ENCODE measurements at places on chromosomes 12 and 14.

DNA sequence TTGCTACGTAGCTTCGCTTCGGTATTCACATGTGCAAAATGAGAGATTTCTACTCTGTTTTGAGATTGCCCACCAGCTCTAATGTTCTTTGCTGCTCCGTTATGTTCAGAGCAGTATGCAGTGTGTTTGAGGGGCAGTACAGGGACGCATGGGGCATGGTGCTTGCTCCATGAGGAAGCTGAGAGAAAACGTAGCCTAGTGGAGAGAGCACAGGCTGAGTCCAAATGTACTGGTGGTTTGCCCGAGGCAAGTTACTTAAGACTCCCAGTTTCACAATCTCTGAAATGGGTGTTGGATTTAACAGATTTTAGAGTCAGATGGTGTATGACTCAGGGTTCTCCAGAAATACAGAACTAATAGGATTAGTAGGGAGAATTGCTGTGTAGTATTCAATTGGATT lies 310.5 kb downstream of the ETNK1 start:
- no peak for DNase-seq

- DNase-seq: peak; percentile 99
These were observed 51.2 kb downstream of the SMIM41 start for GRCh38 chr12:52130711-52131110.

DNA sequence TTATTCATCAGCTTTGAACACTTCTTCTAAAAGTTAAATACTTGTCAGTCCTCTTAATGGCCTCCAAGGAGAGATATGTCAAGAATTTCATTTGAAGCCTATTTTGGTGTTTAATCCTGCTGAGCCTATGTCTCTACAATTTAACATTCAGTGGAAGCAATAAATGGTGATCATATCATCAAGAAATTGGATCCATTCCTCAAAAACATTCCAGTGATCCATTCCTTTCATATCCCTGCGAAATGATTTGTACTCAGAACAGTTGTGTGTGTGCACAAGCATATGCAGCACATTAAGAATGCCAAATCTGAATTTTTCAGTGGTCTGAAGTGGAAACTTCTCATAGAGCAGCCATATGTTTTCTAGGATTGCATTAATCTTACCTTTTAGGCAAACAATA lies 373.7 kb upstream of the SYT1 start:
- DNase-seq: no peak

DNA sequence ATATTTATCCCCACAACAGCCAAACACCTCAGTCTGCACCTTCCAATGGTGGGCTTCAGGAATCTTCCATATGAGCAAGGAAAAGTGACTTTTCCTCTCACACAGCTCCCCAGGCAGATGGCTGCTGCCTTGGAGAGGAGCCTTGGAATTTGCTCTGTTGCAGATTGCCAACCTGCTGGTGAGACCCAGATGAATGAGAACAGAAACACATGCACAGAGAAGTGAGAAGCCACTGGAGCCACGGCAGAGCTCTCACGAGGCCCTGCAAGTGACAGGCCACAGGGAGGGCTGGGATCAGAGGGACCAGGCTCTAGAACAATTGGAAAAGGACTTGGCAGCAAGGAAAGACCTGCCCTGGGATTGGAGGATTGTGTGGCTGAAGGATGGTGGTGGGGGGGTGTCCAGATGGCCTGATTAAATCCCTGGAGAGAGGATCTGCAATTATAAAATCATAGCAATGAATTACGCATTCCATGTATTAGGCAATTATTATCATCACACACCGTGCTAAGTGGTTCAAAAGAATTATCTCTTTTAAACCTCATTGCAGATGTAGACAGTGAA lies 84.9 kb upstream of the PWP1 start:
- DNase-seq: no peak

DNA sequence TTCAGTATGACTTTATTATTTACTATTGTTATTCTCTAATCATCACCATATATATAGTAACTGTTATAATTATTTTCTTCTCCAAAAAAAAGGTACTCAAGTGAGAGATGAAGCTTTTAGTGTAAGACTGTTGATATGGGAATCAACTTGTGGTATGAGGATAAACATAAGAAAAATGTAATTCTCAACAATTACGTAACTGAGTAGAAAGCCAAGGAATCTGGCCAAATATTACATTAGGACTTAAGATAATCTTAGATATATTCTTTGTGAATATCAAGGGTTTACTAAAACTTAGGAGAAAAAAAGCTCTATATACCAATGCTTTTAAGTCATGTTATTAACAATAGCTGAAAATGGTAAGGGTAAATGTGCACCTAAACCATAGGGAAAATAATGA lies 13.3 kb downstream of the SENP1 start:
- no peak for DNase-seq

- no peak for DNase-seq
These were observed 184.6 kb upstream of the PZP start for GRCh38 chr12:9392842-9393241.

GRCh38 chr14:101251812-101252442 lies 309.4 kb upstream of the DIO3 start:
- no peak for DNase-seq

GRCh38 chr12:27820564-27820963 lies 40.5 kb upstream of the MANSC4 start:
- DNase-seq: no peak

DNA sequence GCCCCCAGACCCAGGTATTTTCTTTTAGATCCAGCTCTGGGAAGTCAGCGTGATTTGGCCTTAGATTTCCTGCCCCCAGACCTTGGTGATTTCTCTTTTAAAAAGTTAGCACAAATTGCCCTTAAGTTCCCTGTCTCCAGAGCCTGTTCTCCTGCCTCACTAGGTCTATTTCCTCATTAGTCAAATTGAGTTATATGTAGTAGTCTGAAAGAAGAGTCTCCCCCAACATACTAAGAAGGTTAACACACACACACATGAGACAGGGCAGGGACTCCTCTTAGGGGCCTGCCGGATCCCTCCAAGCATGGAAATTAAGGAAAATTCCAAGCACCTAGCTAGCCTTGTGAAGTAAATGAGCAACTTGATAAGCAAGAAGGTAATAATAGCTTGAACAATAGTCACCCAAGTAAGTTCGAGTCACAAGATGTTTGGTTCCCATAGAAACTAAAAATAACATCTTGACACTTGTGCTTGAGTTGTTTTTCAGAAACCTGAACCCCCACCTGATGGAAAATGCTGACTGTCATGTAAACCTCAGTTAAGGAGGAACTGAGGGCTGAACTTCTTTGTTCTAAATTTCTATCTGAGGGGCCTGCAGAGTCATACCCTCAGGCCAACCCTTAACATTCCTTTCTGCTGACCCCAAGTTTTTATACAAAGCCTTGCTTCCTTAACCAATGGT lies 51.6 kb downstream of the CAND1 start:
- no peak for DNase-seq

- DNase-seq: no peak
These were observed 76.5 kb downstream of the TGFB3 start for GRCh38 chr14:75905147-75905904.

GRCh38 chr12:52535574-52535973 lies 15.4 kb upstream of the KRT5 start:
- DNase-seq: no peak

- DNase-seq: no peak
These were observed 36.2 kb downstream of the CMAS start for GRCh38 chr12:22082190-22082701.

- no peak for DNase-seq
These were observed 137.5 kb downstream of the CNTN1 start for GRCh38 chr12:40829738-40830144.

GRCh38 chr14:23021434-23021833 lies 11.5 kb upstream of the C14orf93 start:
- no peak for DNase-seq

DNA sequence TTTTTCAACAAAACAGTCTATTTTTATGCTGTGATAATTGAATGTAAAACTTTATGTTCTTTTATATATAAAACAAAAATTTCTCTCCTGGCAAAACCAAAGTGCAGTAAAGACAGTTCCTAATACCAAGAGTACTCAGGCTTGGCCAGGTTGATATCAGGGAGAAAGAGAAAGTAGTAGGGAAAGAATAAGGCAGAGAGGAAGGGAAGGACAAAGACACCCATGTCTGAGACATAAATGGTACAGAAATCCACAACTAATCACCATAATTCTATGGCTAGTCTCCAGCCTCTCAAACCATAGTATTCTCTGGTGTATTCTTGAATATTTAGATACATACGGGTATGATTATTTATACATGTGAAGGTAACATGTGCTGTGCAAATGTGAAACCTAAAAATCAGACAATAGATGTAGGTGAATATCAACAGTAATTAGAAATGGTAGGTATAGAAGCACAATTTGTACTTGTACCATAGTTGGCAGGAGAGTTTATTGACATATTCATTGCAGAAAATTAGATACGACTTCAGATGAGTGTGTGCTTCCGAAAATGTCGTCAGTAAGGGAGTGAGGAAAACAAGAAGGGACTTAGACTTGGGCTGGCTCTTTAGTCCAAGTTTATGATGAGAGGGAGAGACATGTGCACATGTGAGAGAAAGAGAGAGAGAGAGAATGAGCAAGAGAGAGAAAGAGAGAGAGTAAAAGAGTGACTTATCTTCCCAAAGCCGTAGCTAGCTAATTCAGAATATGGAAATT lies 230.8 kb upstream of the NPAS3 start:
- DNase-seq: no peak

DNA sequence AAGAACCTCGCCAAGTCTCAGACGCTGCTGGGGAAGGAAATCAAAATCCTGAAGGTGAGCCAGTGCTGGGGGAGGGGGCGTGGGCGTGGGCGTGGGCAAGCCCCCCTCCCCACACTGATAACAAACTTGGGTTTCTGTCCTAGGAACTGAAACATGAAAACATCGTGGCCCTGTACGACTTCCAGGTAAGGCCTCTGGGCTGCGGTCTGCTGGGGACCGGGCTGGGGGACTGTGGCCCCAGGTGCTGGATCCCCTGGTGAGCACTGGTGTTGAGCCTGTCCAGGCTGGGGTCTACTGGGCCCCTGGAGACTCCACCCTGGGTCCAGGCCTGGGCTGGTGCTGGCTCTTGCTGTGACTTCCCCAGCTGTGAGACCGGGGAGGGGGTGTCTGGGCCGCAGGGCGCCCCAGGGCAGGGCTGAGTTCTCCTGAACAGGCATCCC lies 1.2 kb downstream of the ULK1 start:
- no peak for DNase-seq

DNA sequence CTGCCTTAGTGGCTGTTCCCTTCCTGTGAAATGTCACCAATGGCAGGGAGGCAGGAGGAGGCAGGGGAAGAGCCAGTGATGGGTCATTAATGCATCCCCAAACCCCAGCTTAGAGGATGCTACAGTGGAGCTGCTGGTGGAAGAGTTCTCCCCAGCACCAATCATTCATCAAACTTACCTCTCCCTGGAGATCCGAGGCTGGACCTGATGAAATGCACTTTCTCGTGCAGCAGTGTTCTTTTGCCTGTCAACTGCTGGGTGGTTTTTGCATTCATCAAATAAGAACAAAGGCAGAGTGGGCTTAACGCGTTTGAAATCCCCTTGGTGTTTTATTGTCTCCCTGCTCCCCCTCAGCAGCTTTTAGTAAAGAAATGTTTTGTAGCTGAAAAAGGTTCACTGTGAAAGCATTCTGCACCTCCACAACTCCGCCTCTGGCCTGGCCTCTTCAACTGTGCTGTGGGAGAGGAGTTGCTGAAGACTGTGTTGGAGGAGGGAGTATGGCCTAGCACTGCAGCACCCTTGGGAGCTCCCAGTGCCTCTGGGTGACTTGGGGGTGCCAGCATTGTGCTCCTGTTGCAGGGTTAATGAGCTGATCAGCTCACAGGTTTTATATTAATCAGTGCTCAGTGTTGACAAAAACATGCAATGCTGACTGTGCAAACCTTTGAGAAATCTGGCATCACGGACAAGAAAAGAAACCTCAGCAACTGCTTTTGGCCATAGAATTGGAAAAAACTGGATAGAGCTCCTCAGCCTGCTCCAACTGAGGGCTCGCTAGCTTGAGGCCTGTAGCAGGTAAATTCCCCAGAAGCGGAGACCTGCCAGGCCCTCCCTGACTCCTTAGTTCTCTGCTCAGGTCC lies 14.4 kb downstream of the TSPAN9 start:
- no peak for DNase-seq

GRCh38 chr14:91351512-91351862 lies 66.1 kb downstream of the CCDC88C start:
- no peak for DNase-seq

DNA sequence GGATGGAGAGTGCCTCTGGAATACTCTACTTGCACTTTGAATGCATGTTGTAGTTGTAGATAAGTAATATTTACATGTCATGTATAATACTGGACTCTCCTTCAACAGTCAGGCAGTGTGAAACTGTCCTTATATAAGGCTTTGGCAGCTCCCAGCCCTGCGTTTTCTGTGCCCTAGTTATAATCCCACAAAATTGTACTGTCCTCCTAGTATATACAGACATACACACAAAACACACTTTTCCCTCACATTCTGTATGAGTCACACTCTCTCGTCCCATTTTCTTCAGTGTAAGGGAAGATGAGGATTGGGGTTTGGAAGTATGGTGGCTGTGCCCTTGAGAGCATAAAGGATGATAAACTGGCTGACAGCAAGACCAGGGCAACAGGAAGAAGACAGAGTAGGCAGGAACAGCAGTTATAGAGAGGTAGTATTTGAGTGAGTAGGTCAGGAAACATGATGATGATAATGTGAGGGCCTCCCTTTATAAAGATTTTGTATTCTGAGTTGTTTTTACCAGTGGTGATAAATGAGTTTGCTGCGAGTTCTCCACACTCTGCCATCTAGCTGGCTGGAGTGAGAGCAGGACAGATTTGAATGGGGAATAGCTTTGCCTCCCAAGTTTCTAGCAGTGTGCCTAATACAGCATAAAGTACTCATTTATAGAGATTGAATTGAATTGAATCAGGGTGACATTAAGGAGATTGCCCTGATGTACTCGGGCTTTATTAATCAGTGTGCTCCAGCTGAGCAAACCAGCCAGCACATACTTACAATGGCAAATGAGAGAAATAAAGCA lies 5.0 kb downstream of the CREBL2 start:
- DNase-seq: no peak

DNA sequence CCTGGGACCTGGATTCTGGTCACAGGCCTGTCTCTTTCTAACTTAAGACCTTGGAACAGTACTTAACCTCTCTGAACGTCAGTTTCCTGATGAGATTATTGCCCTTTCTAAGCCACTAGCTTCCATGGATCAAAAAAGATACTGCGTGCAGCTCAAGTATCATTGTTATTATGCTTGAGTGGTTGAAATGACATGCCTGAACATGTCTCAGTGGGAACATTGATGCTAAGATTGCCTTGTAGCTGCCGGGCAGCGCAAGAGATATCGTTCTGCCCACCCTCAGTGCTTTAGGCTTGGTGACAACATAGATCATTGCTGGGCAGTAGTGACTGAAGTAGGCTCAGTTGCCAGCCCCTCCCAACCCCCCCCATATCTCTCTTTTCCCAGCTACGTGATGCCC lies 131.9 kb downstream of the SMOC1 start:
- no peak for DNase-seq
